ENCODE measurements at places on chromosomes 5 and 9.

GRCh38 chr5:122608222-122608621, 166.7 kb upstream of the SNX2 start:
- DNase-seq = no peak

GRCh38 chr9:93267681-93268505, 84.0 kb downstream of the WNK2 start:
- no peak for DNase-seq

DNA sequence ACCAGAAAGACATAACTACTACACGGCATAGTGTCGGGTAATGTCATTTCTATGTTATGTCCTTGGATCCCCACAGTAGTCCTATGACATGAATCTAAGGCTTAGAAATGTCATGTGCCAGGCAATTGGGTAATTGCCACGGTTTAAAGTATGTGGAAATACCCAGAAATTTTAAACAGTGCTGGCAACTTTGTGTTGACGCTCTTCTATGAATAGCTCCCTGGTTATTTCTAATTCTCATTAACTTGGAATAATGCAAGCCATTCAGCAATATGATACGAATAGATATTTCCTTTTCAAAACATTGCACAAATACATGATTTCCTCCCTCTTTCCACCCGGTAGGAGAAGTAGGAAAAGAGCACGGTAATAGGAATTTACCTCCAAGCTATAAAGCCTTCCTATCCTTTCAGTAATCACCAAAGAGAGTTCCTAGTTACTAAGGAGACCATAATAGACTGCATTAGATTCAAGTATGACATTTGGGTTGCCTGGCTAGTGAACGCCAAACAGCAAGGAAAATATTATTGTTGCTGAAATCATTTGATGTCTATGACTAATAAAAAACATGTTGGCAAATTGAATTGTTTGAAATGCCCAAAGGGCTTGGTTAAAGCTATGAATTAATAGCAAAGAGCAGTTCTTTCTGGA, 168.4 kb downstream of the CCDC192 start:
- DNase-seq = no peak

DNA sequence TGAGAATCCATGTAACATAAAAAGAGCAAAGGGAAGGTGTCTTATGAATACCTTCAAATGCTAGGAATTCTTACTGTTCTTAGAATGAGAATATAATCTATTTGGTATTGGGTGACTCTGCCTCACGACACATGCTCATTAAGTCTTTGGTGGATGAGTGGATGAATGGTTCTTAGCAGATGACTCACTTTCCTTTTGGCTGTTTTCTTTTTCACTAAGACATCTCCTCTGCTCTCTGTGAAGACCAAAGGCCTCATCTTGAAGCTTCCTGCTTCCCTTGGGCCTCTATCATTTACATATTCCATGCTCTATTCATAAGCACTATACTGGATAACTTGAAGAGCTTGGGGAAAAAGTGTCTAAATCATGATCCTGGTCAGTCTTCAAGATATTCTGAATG, 468.1 kb downstream of the SPATA31D1 start:
- no peak for DNase-seq

DNA sequence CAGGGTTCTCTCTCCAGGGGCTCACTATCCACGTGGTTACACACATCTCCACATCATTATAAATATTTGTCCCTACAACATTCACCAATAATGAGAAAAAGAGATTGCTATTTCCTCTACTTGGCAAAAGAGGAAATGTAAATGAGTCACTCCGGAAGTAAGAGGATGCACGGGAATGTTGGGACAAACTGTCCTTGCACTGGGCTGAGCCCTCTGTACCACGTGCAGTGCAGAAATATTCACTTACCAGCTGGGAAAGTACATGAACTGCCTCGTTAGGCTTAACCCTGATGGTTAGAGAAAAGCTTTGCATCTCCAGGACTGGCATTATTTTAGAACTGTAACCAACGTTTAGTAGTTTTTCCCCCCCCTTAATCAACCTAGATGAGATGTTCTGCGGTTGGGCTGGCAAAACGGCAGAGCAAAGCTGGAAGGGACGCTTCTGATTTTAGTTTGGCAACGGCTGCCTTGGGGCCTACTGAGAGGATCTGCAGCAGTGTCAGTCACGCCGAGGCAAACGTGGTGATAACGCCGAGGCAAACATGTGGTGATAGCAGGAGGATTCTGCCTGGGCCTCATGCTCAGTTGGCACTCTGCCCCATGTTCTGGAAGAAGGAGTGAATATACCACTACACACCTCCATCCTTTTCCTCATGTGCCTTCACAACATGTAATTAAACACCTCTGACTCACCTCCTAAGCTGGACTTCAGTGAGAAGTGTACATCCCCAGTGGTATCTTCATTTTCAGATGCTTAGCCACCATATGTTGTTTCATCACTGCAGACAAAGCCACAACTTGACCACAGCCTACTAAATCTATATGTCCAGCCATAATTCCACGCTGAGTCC, 661.4 kb upstream of the KLF4 start:
- DNase-seq = peak; percentile 47

- no peak for DNase-seq
These were observed 69.0 kb upstream of the SLC12A2 start for GRCh38 chr5:128014578-128014977.

- no peak for DNase-seq
These were observed 187.1 kb upstream of the WWC1 start for GRCh38 chr5:168104350-168104749.

GRCh38 chr5:105134328-105134727, 1571.7 kb upstream of the NUDT12 start:
- DNase-seq = no peak

DNA sequence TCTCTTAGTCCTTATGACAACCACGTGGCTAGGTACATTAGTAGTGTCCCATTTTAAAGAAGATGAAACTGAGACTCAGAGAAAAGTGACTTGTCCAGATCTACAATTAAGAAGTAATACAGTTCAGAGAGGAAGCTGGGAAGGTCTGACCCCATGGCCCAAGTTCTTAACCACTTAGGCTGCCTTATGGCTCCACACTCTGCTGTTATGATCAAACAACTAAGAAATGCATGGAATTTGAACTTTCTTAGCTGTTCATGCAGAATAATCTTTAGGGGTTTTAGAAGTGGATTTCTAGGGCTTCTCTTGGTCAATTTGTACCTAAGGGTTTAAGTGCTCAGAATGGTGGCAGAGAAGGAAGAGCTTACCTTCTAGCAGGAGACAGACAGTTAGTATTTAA, 128.0 kb upstream of the MSX2 start:
- peak; percentile 49 for DNase-seq

DNA sequence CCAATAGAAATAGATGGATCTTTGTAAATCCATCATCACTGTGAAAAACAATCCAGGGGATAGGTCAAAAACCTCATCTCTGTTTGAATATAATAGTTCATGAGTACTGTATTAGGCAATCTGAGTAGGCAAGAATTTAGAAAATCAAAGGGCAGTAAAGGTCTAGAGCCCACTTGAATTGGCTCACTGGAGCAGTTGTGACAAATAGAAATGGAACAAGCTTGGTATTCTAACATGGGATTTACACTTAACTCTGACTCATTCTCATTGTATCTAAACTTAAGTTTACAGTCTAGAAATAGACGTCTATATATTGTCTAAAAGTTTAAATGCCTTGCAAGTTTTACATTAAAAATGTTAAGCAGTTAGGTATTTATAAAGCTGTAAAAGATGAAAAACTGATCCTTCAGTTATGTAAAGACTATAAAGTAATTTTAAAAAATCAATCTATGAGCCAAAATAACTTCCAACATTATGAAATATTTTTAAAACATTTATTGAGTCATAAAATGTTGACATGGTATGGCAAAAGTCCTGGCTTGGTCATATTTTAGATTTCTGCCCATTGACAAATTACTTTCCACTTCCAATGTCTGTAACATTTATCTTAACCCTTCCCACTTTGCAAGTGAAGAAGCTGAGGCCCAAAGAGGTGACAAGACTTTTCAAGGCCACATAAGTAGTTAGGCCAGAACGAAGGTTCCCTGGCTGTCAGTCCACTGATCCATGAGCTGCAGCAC, 203.7 kb upstream of the NREP start:
- no peak for DNase-seq

- DNase-seq = no peak
These were observed 49.8 kb downstream of the DBH start for GRCh38 chr9:133685653-133686609.

DNA sequence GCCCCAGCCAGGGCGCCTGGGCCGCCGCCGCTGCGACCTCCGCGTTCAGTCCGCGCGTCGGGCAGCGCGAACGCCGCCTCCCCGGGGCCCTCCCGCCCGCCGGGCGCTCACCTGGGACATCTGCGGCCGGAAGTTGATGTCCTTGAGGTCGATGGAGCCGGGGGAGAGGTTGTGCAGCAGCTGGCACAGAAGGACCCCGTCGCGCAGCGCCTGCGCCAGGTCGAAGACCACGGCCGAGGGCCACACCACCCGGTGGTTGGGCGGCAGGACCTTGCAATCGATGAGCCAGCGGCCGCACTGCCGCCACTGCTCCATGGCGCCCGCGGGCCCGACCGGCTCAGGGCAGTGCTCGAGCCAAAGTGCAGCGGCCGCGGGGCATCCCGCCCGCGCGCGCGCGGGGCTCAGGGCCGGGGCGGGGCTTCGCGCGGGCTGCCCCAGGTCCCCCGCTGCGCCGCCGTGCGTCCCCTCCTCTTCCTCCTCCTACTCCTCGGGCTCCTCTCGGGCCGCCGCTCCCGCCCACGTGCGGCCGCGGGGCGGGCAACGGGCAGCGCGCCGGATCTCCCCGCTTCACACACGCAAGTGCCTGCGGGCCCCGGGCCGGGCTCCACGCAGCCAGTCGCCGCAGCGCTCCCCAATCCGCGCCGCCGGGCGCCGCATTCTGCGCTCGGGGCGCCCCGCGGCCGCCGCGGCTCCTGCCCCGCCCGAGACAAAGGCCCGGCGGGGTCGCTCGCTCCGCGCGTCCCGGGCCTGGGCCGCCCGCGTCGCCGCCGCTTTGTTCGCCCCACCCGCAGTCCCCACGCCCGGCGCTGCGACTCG, at the start of gene VAV2:
Gene VAV2, minus strand, starts transcription at position 361 of the 816 bp plus-strand sequence. Its CDS starts 46 bp downstream, at position 315.
- peak; percentile 55 for DNase-seq

- peak; percentile 27 for DNase-seq
These were observed 158.7 kb downstream of the NMUR2 start for GRCh38 chr5:152246401-152246800.

DNA sequence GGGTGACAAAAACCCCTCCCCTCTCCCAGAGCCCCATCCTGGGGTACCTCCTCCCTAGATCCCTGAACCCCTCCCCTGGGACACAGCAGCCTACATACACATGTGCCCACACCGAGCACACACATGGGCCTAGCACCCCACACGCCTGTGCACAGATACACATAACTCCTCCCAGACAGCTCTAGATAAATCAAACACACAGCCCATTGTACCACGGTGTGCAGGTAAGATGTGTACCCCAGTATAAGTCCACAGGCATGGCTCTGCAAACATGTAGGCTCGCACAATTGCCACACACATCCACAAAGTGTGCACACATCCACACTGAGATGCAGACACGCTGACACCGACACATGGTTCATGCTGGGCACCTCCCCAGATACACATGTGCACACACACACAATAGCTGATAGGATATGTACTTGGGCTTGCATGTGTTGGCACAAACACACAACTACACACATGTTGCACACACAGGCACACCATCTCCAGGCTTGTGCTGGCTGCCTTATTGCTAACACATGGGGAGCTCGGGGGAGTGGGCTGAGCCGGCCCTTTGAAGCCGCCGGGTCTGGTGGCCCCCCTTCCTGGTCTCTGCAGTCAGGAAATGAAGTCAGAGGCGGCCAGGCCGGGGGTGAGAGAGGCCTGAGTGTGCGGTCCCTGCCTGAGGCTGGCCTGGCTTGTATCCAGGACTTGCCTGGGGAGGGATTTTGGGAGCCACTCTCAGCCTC, 30.2 kb downstream of the GOLGA2 start:
- DNase-seq = no peak

DNA sequence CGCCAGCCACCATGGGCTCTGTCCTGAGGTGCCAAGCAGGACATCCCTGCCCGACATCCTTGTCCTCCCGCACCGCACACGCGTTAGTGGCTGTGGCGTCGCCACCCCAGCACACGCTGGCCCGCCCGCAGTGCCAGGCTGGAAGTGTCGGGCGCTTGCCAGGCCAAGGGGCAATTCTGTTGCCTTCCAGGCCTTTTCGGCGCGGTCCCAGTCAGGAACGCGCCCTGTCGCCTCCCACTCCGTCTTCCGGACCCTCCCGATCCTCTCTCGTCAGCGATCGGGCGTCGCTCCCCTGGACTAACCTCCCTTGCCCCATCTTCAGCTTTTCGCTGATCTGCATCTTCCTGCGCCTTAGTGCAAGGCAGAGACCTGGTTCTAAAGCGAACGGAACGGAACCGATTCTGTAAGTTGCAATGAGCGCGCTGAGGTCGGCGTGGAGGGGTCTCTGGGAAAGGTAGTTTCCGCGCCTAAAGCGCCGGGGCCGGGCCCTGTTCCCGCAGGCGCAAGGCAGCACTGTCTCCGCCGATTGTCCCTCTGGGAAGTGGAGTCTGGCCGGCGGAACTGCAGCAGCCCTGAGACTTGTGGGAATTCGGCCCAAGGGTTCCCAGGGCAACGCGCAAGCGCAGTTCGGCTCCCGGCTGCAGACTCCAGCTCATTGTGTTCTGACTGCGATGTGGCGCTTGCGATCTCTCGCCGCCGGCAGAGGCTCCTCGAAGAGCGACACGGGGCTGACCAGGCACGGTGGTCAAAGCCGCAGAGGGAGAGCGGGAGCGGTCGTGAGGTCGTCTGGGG, at the start of gene ZNF454:
Gene ZNF454, plus strand, starts transcription at position 630 of the 792 bp plus-strand sequence. CDS start 1,594 bp downstream, outside the sequence.
- no peak for DNase-seq

GRCh38 chr9:124844291-124844690, 9.0 kb upstream of the WDR38 start:
- no peak for DNase-seq

DNA sequence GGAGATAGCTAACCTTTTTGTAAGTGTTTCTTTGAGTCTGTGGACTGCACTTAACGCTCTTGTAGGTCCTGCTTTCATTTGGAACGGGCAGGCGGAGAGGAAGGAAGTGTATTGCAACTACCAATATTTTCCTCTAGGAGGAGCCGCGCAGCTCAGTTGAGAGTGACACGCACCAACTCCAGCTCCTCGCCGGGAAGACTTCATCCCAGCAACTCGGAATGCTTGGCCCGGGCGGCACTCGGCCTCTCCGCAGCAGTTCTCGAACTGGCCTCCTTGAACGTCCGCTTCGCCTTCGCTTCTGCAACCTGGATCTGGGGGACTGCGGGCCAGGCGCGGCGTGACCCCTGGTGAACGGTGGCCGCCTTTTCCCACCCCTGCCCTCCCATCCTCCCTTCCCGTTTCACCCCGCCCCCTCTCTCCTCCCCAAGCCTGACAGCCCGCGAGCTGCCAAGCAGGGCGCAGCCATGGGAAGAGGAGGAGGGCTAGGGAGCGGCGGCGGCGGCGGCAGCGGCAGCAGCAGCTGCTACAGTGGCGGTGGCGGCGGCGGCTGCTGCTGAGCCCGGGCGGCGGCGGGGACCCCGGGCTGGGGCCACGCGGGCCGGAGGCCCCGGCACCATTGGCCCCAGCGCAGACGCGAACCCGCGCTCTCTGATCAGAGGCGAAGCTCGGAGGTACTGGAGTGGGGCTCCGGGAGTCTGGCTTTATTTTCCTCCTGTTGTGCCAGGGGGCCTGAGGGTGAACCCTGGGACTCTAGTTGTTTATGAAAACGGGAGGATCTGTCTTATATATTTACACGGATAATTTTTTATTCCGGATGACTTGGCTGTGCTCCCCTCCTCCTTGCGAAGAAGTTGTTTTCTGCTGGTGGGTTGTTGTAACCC, at the start of gene GHR:
Gene GHR, plus strand, starts transcription at position 155 of the 881 bp plus-strand sequence. CDS start 142,436 bp downstream, outside the sequence.
- DNase-seq = peak; percentile 76

- no peak for DNase-seq
These were observed 132.9 kb downstream of the LIFR start for GRCh38 chr5:38423276-38424147.

Data from SW480 (cell line).